Fibroblast of skin of left biceps (primary cell): ENCODE measurements at places on chromosomes 4 and X.

GRCh38 chrX:146887020-146887419 lies 72.5 kb upstream of the CXorf51A start:
- no peak for DNase-seq

- no peak for DNase-seq
Observed at GRCh38 chrX:48306175-48306574, 50.3 kb downstream of the SSX3 start.

- no peak for DNase-seq
Observed at GRCh38 chr4:5666741-5667140, 41.6 kb downstream of the EVC2 start.

- no peak for DNase-seq
Observed at GRCh38 chrX:80120335-80120734, 105.8 kb downstream of the TBX22 start.

- DNase-seq = no peak
Observed at GRCh38 chr4:73445383-73446335, 9.6 kb downstream of the AFP start.
